GM04504 (cell line): ENCODE measurements at places on chromosomes 1 and 21.

- DNase-seq: no peak
These were observed 14.7 kb downstream of the CSF1 start for GRCh38 chr1:109925159-109925990.

DNA sequence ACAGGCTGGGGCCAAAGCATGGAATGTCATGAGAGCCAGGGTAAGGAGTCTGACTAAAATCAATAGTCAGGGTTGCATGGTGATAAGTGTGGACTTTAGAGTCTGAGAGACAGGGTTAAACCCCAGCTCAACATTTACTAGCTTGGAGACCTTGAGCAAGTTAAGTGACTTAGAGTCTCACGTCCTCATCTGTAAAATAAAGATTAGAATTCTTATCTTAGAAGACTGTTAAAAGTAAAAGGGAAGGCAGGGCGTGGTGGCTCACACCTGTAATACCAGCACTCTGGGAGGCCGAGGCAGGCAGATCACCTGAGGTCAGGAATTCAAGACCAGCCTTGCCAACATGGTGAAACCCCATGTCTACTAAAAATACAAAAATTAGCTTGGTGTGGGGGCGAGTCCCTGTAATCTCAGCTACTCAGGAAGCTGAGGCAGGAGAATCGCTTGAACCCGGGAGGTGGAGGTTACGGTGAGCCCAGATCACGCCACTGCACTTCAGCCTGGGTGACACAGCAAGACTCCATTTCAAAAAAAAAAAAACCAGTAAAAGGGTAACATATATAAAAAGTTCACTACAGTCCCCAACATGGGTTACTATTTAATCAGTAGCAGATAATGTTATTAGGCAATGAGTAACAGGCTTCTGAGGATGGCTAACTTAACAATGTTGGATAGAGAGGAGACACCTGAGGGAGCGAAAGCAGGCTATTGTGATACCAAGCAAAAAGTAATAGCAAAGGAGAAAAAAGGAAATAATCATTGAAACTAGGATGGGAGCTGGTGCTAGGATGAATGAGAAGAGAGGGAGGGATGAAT lies 20.8 kb downstream of the TMCO1 start:
- no peak for DNase-seq

DNA sequence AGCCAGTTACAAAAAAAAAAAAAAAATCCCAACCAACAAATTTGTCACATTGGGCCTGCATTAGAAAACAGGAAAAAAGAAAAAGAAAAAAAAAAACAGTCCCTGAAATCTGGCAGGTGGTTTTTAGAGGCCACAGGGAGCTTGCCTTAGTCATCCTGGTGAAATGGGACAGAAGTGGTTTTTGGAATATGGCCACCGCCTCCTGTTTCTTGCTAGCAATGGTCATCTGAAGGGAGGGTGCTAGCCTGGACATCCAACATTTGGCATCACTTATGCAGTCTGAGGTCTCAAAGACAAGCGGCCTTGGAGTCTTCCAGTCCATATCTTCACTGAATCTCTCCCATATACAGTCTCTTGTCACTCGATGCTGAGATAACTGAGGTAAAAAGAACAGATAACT lies 20.1 kb upstream of the NKAIN1 start:
- DNase-seq: no peak

- no peak for DNase-seq
These were observed 121.8 kb downstream of the EPHB2 start for GRCh38 chr1:22832414-22832786.

DNA sequence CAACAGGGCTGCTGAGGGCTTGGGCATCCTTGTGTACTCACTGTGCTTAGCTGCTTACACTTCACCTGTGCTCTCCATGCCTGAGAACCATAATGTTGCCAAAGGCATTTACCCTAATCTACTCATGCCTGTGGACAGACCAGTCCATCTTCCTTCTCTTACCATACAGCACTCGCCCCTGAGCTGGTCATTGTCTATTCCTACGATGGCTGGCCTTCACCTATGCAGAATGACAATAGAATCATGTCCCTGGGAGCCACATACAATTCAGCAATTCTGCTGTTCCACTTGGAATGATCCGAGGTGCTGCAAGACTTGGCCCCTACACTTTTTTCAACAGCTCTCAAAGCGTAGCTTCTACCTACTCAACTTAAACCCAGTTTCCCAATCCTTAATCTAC lies 96.5 kb downstream of the PAPPA2 start:
- DNase-seq: no peak

GRCh38 chr1:158087320-158087927 lies 93.3 kb upstream of the CD1D start:
- DNase-seq: peak; percentile 40

- no peak for DNase-seq
These were observed 53.2 kb upstream of the SYNC start for GRCh38 chr1:32755810-32756159.

DNA sequence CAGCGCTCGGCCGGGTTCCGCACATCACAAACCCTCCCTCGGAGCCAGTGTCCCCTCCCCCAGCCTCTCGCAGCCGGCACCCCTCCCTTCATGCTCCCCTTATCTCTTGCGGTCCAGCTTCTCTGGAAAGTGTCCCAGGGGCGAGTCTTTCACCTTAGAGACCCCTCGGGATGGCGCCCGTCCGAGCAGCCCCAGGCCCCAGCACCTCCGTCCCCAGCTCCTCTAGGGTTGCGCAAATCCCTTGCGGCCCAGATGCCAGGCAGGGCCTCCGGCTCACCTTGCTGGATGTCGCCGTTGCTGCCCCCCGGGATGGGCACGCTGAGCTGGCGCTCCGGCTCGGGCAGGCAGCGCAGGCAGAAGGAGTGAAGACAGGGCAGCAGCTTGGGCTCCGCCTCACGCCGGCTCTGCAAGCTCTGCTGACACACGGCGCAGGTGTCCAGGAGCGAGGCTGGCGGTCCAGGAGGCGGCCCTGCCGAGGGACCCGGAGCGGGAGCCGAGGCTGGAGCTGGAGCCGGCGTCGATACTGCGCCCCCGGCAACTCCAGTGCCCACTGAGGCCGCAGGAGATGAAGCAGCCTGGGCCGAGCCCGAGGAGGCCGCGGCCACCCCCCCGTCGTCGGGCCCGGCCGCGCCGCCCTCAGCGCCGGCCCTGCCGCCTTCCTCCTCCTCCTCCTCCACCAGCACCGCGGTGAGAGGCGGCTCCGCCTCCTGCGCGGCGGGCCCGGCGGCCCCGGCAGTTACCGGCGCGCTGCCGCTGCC lies 550 bp downstream of the TRIM33 start:
- DNase-seq: no peak

GRCh38 chr1:12665511-12665910 lies 21.6 kb downstream of the AADACL4 start:
- no peak for DNase-seq

GRCh38 chr1:232793944-232794343 lies 11.3 kb upstream of the MAP10 start:
- DNase-seq: peak; percentile 50

- DNase-seq: no peak
These were observed 67.5 kb upstream of the RNPC3 start for GRCh38 chr1:103457886-103458455.

- DNase-seq: no peak
These were observed 149.5 kb upstream of the HP1BP3 start for GRCh38 chr1:20936621-20937020.
